CD4-positive, alpha-beta T cell treated with Interleukin-6 at 100 ng/mL for 8 hours (primary cell): ENCODE measurements at places on chromosomes 6 and 20.

DNA sequence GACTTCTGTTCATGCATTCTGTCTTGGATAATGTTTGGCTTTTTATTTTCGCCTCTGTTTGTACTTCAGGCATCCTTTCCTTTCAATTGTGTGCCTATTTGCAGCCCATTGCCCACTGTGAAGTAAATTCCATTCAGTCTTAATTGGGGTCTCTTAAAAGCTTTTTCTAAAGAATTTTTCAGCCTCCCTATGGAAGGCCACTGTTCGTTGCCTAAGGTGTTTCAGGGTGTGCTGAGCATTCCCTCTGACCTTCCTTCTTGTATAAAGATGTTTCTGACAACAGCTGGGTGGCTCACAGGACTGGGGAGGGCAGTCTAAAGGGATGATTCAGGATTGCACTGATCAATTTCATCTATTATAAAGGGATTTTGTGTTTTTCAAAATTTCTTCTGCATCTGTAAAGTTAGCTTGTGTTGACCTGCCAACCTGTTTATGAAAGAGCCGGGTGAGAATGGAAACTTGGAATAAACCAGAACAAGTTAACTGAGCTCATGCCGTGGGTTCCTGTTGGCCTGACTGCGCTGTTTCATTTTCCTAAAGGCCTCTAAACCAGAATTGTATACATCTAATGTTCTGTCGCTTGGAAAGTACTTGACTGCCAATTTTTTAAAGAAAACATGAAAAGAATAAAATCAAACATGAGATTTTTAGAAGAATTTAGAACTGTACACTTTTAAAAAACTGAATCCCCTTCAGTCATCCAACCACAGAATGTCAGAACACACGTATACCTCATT, 14.3 kb downstream of the PHACTR2 start:
- DNase-seq = no peak

DNA sequence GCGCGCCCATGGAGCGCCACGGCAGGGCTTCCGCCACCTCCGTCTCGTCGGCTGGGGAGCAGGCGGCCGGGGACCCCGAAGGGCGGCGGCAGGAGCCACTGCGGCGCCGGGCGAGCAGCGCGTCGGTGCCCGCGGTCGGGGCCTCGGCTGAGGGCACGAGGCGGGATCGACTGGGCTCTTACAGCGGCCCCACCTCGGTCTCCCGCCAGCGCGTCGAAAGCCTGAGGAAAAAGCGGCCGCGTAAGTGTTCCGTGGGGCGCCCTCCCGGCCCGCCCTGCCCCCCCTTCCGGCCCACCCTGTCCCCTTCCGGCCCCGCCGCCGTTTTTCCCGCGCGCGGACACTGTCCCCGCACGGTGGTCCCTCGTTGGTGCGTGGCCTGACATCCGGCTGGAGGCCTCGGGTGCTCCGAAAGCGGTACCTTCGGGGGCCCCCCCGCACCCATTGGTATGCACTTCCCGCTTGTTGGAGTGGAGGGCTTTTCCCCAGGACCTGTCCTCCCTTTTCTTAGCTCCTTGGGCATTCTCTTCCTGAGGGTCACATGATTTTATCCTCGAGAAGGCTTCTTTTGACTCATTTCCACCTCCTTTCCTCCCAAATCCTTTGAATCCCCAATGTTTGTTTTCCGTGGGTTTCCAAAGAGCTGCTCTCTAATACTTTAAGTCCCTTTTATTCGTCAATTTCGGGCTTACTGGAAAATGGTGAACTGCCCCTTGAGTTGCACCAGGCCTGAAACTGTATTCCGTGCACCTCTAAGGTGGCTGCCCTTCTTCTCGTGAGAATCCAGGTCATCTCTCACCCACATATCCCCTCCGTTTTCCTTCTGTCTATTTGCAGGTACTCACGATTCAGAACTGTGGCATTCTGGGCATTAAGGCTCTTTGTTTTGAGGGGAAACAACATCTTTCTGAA, 556 bp downstream of the PANK2 start:
- no peak for DNase-seq

DNA sequence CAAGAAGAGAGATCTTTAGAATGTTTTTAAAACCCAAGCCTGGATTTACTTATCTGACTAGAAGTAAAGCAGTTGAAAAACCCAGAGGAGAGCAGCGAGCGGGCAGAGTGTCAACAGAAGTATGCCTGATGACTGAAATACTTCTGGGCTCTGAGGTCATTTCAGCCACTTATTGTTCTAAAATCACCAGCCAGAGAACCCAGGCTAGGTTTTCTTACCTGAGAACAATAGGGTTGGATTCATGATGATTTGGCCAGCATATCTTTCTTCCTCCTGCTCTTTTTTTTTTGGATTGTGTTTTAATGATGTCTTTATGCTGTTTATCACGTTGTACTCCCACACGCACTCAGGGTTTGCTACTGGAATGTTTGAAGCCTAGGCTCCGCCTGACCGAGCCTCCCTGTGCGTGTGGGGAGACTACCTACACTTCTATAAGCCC, 63.0 kb upstream of the KIF25 start:
- no peak for DNase-seq

DNA sequence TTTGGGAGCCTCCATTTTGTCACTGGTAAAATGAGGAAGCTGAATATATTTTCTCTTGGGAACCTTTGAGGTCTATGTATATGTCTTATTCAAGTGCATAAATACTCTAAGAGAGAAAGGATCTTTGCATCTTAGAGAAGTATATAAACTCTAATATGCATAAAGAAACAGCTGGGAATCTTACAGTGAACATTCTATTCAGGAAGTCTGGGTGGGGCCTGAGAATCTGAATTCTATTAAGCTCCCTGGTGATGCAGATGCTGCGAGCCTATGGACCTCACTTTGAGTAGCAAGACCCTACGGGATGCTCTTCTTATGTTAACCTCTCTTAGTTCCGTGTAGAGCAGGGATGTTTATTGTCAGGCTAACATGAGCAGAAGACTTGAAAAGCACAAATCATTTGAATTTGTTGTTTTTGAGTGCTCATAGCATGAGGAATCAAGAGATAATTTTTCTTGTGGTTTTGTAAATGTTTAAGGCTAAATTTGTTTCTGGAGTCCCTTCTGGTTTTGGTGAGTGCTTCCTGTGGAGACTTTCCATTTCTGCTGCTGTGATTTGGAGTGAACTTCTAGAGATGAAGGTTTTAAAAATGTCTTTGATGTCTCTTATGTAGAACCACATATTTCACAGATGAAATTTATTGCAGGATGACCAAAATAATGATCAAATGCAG, 281.2 kb upstream of the JAG1 start:
- DNase-seq = no peak

DNA sequence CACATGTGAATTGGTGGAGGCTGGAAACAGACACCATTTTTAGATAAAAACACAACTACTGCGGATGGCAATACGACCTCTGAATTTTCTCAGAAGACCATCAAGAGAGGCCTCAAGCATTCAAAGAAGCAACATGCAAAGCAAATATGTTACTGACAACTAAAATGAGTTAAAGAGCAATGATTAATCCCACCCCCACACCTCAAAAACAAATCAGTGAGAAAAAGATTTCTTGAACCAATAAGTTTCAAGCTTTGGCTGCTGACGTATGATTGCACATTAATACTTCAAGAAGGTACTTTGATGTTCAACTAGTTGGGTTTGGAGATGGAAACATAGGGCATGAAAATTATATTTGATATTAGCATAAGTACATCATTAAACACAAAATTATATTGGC, 982 bp downstream of the MMUT start:
- DNase-seq = no peak
